ENCODE measurements at places on chromosomes 7 and 10.
A peak's percentile ranks its signal among the peaks of the same experiment; 100 is the strongest.

- DNase-seq = no peak
These were observed 44.6 kb downstream of the FRA10AC1 start for GRCh38 chr10:93657757-93658156.

- DNase-seq = no peak
These were observed 10.4 kb downstream of the HTR7 start for GRCh38 chr10:90847436-90847835.

DNA sequence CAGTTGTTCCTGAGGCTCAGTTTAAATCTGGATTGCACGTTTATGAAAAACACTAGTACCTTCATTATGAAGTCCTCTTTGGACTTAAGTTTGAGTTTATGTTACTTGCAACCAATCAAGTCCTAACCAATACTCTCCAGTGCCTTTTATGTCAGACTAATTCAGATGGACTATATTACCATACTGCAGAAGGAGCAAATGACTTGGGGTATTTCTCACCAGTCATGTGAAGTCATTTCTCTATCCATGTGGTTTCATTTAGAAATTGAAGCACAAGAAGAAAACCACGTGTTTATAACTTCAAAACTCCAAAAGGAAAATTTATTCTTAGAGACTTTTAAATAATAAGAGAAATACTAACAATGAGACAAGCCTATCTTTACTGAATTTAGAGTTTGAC, 201.6 kb downstream of the MBL2 start:
- DNase-seq = no peak

GRCh38 chr7:94095316-94096009, 91.3 kb upstream of the BET1 start:
- no peak for DNase-seq

DNA sequence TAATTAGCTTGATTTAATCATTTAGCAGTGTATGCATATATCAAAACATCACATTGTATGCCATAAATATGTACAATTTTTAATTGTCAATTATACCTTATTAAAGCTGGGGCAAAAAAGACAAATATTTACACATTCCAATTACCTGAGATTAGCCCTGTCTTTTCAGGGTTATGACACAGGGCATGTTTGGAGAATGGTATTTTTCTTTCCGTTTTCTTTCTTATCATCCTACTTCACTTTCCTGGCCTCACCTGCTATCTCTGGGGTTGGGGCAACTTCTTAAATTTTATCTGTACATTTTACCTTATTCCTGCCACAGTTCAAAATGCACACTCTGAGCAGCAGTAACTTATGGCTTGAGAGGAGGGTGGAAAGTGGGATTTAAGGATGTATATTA, 285.9 kb downstream of the DOCK4 start:
- DNase-seq = no peak

- no peak for DNase-seq
These were observed 19.5 kb downstream of the FZD9 start for GRCh38 chr7:73452999-73453635.

GRCh38 chr7:2736411-2736914, 48.5 kb downstream of the AMZ1 start:
- DNase-seq = no peak

GRCh38 chr10:49151025-49151445, 17.2 kb upstream of the FAM170B start:
- no peak for DNase-seq

DNA sequence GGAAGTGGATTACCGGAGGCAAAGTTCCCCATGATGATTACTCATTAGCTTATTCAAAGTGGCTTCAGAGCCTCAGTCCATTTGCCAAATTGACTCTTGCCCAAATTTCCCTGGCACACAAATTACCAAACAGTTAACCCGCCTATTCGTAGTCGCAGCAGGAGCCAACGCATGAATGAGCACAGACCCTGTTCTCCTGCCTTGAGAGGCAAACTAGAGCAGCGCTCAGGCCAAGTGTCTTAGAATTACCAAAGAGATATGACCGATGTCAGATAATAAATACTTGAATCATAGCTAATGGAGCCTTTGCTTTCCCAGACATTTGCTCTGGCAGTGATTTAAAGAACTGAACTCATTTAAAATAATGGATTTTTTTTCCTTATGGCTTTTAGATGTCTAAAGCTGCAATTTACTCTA, 64.9 kb downstream of the CTTNBP2 start:
- DNase-seq = no peak

- no peak for DNase-seq
These were observed 272.7 kb upstream of the VWC2 start for GRCh38 chr7:49500741-49501140.

DNA sequence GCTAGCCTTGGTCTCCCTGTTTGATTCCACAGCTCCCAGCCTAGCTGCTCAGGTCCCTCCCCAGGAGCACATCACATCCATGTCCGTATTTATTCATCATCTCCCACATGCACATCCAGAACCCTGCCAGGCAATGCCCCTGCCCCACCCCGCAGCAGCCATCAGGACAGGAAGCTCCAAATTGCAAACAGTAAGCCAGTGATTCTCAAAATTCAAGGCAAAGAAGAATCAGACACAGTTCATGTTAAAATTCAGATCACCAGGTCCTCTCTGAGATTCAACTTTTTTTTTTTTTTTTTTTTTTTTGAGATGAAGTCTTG, 17.7 kb downstream of the LRRC20 start:
- no peak for DNase-seq

DNA sequence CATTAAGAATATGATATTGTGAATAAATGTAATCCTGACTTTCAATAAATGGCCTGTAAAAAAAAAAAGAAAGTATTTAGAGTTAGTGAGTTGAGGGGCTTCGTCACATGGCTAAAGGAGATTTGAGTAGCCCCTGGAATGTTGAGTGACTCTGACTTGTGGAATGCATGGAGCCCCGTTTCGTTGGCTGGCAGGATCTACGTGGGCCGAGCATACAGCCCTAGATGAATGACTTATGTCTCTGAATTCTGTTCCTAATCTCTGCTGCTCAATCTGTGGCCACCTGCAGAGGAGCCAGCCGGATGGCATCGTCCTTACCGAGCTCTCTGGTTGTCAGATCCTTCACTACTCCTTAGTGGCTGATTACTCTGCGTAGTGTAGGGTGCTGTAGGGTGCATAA, 155.7 kb downstream of the MGMT start:
- DNase-seq = no peak

GRCh38 chr7:134375206-134375605, 58.5 kb upstream of the SLC35B4 start:
- DNase-seq = no peak

GRCh38 chr7:157702311-157703023, 365.7 kb downstream of the DNAJB6 start:
- DNase-seq = no peak

GRCh38 chr7:84251277-84251781, 56.7 kb upstream of the SEMA3A start:
- no peak for DNase-seq

DNA sequence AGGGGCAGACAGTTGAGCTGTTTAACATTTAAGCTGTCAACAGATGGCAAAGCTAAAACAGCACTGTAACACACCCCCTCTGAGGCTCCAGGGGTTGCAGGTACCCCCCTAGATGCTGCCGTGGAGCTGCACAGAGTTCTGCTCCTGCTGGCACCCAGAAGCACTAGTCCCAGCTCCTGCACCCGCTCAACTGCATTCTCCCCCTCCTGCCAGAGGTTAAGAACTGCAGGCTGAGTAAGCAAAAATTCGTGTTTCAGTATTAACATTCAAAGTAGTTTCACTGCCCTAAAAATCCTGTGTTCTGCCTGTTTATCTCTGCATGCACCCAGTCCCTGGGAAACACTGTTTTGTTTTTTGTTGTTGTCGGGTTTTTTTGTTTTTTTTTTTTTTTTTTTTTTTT, 790.8 kb upstream of the KCND2 start:
- DNase-seq = no peak

DNA sequence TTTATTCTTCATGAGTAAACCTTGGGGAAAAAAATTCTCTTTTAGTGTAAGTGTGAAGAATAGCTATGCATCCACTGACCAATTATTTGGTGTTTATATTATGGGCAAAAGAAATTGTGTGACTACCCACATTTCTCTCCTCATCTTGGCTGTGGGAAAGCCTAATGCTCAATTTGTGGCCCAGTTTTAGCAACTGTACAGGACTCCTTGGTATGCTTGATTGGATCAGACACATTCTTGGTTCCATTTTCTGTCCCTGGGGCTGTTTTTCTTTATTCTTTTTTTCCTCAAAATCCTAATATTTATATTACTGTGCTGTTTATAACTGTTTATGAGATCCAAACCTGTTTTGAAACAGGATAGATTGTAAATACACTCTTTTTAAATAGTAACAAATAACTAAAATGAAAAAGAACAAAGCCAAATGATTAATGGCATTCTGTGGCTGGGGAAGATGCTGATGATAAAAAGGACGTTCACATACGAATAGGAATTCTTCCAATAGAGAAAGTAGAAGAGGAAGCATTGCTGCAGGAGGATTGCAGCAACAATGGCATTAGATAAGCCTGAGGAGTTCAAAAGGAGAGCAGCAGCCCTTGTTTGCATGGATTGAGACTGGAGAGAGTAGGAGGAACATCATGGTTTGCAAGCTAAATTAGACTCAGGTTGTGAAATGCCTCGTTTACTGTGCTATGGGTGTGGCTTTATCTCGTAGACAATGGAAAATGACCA, 580.5 kb downstream of the INHBA start:
- DNase-seq = no peak

- no peak for DNase-seq
These were observed 17.5 kb upstream of the PRPS1L1 start for GRCh38 chr7:18045171-18045570.

DNA sequence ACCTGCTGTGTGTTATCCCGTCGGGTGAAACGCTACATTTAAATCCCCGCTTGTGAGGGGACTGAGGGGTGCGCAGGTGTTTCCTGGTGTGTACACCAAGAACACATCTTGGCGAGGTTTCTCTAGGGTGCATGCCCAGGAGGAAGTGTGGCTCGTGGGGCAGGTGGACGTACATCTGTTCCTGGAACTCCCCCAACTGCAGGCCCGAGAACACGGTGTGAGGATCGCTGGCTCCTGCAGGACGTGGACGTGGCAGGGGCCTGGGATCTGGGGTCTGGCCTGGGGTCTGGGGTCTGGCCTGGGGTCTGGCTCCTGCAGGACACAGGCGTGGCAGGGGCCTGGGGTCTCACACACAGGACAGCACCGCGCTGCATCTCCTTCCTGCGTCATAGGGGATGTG, 10.1 kb downstream of the KNDC1 start:
- DNase-seq = no peak

DNA sequence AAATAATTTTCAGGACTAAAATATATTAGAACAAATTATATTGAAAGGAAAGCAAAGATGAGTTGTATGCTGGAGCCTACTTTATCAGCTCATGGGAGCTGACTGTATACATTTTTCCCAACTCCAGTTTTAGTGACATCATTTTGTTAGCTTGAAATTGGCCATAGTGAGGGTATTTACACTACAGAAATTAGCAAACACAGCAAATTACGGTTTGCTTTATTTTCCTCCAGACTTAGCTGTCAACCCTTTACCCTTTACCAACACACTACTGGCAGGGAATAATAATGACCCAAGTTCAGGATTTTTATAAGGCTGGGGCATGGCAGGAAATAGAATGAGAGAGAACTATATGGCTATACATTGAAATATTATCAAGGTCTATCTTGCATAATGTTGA, 120.3 kb upstream of the PRSS1 start:
- no peak for DNase-seq

GRCh38 chr7:155291045-155291530, 6.6 kb upstream of the INSIG1 start:
- DNase-seq = no peak

DNA sequence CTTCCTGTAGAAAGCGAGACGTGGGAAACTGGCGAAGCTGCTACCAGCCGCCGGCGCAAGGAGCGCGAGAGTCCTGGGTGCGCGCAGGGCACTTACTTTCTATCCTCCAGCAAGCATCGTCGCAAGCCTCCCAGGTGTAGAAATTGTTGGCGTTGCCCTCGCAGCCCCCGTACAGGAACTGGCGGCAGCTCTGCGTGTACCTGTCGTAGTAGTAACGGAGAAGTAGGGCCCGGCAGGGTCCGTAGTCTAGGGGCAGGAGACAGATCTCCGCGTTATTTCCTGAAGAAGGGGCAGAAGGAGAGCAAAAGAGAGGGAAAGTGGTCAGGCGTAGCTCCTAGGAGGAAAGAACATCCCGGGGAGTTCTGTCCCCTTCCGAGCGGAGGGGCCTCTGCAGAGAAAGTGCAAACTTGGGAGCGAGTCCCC, 501 bp downstream of the TFPI2 start:
- DNase-seq = no peak

- DNase-seq = no peak
These were observed 393 bp upstream of the DNAJC1 start for GRCh38 chr10:22003964-22004281.

GRCh38 chr7:128168667-128169210, 72.3 kb upstream of the LEP start:
- DNase-seq = no peak

GRCh38 chr7:73715648-73716317, 3.7 kb downstream of the STX1A start:
- DNase-seq = no peak

- DNase-seq = no peak
These were observed 861.1 kb upstream of the ZWINT start for GRCh38 chr10:57222129-57222528.

DNA sequence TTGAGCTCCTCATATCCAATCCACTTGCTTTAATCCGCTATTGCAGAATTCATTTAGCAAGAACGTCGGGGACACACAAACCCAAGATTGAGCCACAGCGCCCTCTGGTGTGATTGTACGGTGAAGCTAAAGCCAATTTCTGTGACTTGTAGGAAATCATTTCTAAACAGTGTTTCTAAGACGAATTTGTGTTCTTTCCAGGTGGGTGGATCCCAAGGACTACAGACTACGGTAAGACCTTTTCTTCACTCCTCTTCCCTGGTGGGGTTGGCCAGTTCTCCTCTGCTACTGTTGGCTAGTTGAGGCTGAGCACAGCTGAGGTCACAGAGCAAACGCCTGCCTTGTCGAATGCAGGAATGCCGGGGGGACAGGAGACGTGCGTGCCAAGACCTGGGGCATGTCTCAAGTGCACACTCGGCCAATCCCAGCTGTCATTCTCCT, 5.2 kb downstream of the DMBT1 start:
- DNase-seq = peak; percentile 7

GRCh38 chr7:13724977-13725566, 264.4 kb downstream of the ETV1 start:
- DNase-seq = no peak

DNA sequence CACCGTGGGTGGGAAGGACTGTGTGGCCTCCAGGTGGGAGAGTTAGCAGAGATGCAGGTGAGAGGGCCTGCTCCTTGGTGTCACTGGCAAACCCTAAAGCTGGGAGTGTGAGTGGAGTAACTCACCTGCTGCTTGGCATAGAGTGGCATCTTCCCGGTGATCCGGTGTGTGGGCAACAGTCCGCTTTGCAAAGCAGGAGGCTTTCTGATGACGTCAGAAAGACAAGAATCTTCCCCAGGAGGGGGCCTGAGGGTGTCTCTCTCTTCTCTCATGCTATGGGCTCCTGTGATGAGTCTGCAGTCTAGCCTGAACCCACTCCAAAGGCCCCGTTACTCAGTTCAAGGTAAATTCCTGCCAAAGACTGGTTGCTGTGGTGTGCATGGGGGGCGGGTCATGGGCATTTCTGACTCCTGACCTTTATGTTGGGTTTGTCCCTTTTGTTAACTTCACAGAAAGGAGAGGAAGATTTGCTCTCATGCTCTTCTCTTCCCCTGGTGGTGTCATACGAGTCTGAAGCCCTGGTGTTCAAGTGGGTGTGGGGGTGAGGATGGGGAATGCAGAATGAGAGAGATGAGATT, 187.9 kb downstream of the GATA3 start:
- no peak for DNase-seq

- no peak for DNase-seq
These were observed 781.1 kb downstream of the INHBA start for GRCh38 chr7:40921589-40922315.
